ENCODE measurements at places on chromosomes 6 and 20. TPM values are rescaled to one million over a fixed set of nuclear protein-coding genes. Genes with fewer than 3 reads are reported as not detected.

DNA sequence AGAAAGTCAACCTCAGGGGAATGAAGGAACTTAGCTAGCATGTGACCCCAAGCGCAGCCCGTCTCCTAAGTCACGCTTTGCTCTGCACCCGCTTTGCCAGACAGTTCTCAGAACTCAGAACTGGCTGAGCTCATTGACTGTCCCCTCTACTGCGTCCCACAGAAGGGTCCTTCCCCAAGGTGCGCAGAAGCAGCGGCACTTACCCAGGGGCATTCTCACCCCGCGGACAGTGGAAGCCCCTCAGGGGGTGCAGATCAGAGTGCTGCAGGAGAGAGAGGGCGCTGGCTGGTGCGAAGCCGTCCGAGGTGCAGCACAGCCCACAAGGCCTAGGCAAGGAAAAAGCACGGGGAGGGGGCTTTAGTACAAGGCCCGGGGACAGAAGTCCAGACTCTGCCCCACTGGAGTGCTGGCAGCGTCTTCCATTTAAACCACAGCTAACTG, 807 bp downstream of the SNHG17 start:
- H3K27ac ChIP-seq = no peak overlapping the region
- H3K4me3 ChIP-seq = peak overlapping the region; percentile 98
- DNase-seq = no peak
- H3K27me3 ChIP-seq = no peaks in the 10 kb centered on the region
- H3K36me3 ChIP-seq = peaks cover 49% of the 10 kb centered on the region

- H3K4me1 ChIP-seq = no peaks in the 10 kb centered on the region
- DNase-seq = no peak
- H3K4me3 ChIP-seq = no peak overlapping the region
- H3K27me3 ChIP-seq = no peaks in the 10 kb centered on the region
Observed at GRCh38 chr6:85747666-85748065, 105.0 kb upstream of the SYNCRIP start.

GRCh38 chr6:90326404-90327057, 29.9 kb upstream of the BACH2 start:
- no peaks in the 10 kb centered on the region for H3K4me1 ChIP-seq
- no peak overlapping the region for H3K27ac ChIP-seq
- H3K27me3 ChIP-seq = no peaks in the 10 kb centered on the region

GRCh38 chr20:19832875-19833274, 74.8 kb downstream of the RIN2 start:
- H3K4me3 ChIP-seq = no peak overlapping the region
- H3K27me3 ChIP-seq = no peaks in the 10 kb centered on the region
- H3K4me1 ChIP-seq = no peaks in the 10 kb centered on the region
- no peak overlapping the region for H3K27ac ChIP-seq
- no peaks in the 10 kb centered on the region for H3K36me3 ChIP-seq

GRCh38 chr6:30200551-30201281, 12.5 kb downstream of the TRIM26 start:
- no peak for DNase-seq
- peaks cover 51% of the 10 kb centered on the region for H3K36me3 ChIP-seq
- 0 out of 2 replicates have a peak, but pooled peaks cover 2% of the 10 kb centered on the region for H3K4me1 ChIP-seq
- H3K27me3 ChIP-seq = no peaks in the 10 kb centered on the region
- no peak overlapping the region for H3K27ac ChIP-seq

DNA sequence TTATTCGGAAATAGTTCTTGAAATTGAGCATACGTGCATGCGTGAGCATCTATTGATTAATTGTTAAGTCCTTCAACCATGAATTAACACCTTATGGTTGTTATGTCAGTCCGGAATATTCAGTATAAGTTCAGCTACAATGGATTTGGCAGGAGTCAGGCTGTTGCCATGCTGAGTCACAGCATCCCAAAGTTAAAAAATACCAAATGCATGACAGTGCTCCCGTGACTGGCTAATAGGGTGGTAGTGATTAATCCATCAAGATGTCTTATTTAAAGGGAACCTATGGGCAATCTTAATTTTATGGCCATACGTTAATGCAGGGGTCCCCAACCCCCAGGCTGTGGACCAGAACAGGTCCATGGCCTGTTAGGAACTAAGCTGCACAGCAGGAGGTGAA, 10.5 kb downstream of the RAE1 start:
- DNase-seq = no peak
- no peak overlapping the region for H3K4me3 ChIP-seq
- H3K4me1 ChIP-seq = no peaks in the 10 kb centered on the region
- H3K27ac ChIP-seq = no peak overlapping the region
- H3K27me3 ChIP-seq = no peaks in the 10 kb centered on the region

GRCh38 chr6:79377047-79377446, 142.6 kb upstream of the HMGN3 start:
- no peaks in the 10 kb centered on the region for H3K4me1 ChIP-seq
- no peaks in the 10 kb centered on the region for H3K36me3 ChIP-seq
- no peak overlapping the region for H3K27ac ChIP-seq
- no peak for DNase-seq
- no peak overlapping the region for H3K4me3 ChIP-seq

DNA sequence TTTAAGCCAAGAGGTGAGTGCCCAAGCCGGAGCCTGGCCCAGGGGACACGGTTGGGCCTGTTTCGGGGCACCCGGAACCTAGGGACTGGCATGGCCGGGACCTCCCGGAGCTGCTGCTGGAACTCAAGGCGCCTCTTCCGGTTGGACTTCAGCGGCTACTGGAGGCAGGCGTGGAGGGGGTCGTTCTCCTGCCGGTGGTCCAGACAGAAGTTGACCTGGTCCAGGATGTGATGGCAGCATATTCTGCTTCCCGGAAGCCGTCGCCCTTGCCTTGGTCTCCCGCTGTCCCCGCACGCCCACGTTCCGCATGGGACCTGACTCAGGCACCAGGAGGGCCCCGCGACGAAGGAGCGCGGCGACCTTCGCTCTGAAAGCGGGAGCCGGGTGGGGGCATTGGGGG, 240.8 kb downstream of the FOXA2 start:
- H3K4me3 ChIP-seq = no peak overlapping the region
- no peaks in the 10 kb centered on the region for H3K36me3 ChIP-seq
- H3K27ac ChIP-seq = no peak overlapping the region

DNA sequence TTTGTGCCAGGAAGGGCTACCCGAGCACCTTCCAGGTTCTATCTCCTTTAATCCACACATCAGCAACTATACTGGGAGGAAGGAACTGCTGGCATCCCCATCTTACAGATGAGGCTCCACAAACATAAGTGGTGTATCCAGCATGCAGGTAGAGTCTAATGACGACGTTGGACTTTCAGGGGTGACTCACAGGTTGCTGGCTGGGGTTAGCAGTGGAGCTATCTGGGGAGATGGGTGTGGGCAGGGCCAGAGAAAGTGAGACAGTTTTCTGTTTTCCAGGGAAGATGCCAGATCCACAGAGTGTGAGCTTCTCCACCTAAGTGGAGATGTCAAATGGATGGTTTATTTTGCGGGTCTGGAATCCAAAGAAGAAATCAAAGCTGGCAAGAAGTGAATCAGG, 31.8 kb downstream of the CDH22 start:
- no peaks in the 10 kb centered on the region for H3K36me3 ChIP-seq
- no peak overlapping the region for H3K27ac ChIP-seq
- DNase-seq = no peak
- H3K27me3 ChIP-seq = no peaks in the 10 kb centered on the region

DNA sequence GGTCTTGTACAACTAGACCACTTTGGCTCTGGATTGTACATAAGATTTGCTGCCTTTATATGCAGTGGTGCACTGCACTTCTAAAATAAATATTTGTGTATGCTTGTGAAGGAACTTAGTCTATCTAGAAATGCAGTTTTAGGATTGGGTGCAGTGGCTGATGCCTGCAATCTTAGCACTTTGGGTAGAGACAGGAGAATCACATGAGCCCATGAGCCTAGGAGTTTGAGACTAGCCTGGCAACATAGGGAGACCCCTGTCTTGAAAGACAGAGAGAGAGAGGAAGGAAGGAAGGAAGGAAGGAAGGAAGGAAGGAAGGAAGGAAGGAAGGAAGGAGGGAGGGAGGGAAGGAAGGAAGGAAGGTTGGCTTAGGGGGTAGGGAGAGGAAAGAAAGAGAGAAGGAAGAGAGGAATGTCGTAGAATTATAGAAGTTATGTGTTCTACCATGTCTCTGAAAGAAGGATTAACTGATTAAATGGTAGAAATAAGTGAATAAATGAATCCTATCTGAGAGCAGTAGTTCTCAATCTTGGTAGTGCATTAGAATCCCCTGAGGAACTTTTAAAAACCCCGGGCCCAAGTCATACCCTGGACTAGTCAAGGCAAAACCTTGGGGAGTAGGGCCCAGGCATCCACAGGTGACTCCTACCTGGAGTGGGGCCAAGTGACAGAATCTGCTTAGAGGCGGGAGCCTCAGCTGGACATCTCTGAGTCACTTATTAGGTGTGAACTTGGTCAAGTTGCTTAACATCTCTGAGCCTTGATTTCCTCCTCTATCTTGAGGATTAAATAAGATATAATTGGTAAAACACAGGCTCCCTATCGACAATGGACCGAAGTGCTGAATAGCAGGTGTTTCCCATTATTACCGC, 130.3 kb downstream of the ZNF217 start:
- no peak overlapping the region for H3K4me3 ChIP-seq
- peaks cover 19% of the 10 kb centered on the region for H3K36me3 ChIP-seq
- H3K27me3 ChIP-seq = no peaks in the 10 kb centered on the region
- H3K4me1 ChIP-seq = no peaks in the 10 kb centered on the region
- no peak overlapping the region for H3K27ac ChIP-seq

GRCh38 chr6:37919417-37920157, 100.1 kb downstream of the ZFAND3 start:
- no peaks in the 10 kb centered on the region for H3K4me1 ChIP-seq
- no peaks in the 10 kb centered on the region for H3K27me3 ChIP-seq
- no peak overlapping the region for H3K4me3 ChIP-seq
- H3K36me3 ChIP-seq = no peaks in the 10 kb centered on the region
- H3K27ac ChIP-seq = no peak overlapping the region

- H3K4me3 ChIP-seq = no peak overlapping the region
- H3K4me1 ChIP-seq = no peaks in the 10 kb centered on the region
- peaks cover 54% of the 10 kb centered on the region for H3K36me3 ChIP-seq
- H3K27me3 ChIP-seq = no peaks in the 10 kb centered on the region
- DNase-seq = no peak
- H3K27ac ChIP-seq = no peak overlapping the region
Observed at GRCh38 chr20:25288291-25289181, 40.7 kb downstream of the PYGB start.

HDGFL1 gene
- not detected for total RNA-seq

COL9A1 gene
- total RNA-seq = 7.8 TPM

Data from H9 (cell line).